A549 treated with Mapracorat at 1 μM for 4 hours (cell line): ENCODE measurements at places on chromosomes 6 and 20. TPM values are rescaled to one million over a fixed set of nuclear protein-coding genes. Genes with fewer than 3 reads are reported as not detected.

The C6orf118 gene
- 0.14 to 0.20 TPM (median 0.18 TPM) in 4 of 5 replicates, not detected in the other for total RNA-seq

The FBXO30 gene
- 4.1 to 5.0 TPM (median 4.8 TPM) in 5 replicates for total RNA-seq

The NFKBIE gene
- total RNA-seq: 6.7 to 9.2 TPM (median 7.9 TPM) in 5 replicates

The MUC22 gene
- 0.03 TPM in 1 of 5 replicates, not detected in the others for total RNA-seq
